ENCODE measurements at places on chromosomes 3 and 15. TPM values are rescaled to one million over a fixed set of nuclear protein-coding genes. Genes with fewer than 3 reads are reported as not detected.

AP3B2 gene
- total RNA-seq: 2.5 TPM

PTH1R gene
- 4.6 TPM for total RNA-seq

DUOXA1 gene
- total RNA-seq: 2.1 TPM

HOMER2 gene
- total RNA-seq: 16.8 TPM

EHD4 gene
- 13.0 TPM for total RNA-seq

ECE2 gene
- 2.3 TPM for total RNA-seq

GRCh38 chr15:96320703-96321638 is 9.5 kb upstream of the NR2F2 start:
- H3K4me1 ChIP-seq: no peaks in the 10 kb centered on the region
- H3K36me3 ChIP-seq: no peaks in the 10 kb centered on the region
- H3K4me3 ChIP-seq: peak overlapping the region; percentile 49
- no peaks in the 10 kb centered on the region for H3K27me3 ChIP-seq
- peak overlapping the region; percentile 95 for H3K27ac ChIP-seq

- no peaks in the 10 kb centered on the region for H3K27me3 ChIP-seq
- no peak for DNase-seq
- H3K4me1 ChIP-seq: peaks cover 49% of the 10 kb centered on the region
- H3K4me3 ChIP-seq: no peak overlapping the region
Measured at GRCh38 chr3:127717357-127718244, 44.8 kb downstream of the ABTB1 start.

DNA sequence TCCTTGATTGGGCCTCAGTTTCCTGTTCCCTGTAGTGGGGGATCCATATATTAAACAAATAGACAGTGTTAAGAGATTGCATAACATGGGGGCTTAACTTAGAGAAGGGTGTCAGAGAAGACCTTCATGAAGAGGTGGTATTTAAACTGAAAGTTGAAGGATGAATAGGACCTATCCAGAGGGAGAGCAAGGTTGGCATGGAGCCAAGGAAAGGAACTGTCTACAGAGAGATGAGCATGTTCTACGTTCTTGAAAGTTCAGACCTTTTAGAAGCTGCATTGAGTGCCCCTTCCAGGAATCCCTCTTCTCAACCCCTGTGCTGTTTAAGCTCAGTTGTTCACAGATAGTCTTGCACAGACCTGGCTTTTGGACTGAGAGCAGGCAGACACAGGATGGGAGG is 2.4 kb downstream of the HTD2 start:
- peak overlapping the region; percentile 89 for H3K27ac ChIP-seq
- peak; percentile 68 for DNase-seq
- H3K36me3 ChIP-seq: peaks cover 17% of the 10 kb centered on the region
- H3K4me1 ChIP-seq: peaks cover 31% of the 10 kb centered on the region
- no peak overlapping the region for H3K4me3 ChIP-seq
- no peaks in the 10 kb centered on the region for H3K27me3 ChIP-seq

DNA sequence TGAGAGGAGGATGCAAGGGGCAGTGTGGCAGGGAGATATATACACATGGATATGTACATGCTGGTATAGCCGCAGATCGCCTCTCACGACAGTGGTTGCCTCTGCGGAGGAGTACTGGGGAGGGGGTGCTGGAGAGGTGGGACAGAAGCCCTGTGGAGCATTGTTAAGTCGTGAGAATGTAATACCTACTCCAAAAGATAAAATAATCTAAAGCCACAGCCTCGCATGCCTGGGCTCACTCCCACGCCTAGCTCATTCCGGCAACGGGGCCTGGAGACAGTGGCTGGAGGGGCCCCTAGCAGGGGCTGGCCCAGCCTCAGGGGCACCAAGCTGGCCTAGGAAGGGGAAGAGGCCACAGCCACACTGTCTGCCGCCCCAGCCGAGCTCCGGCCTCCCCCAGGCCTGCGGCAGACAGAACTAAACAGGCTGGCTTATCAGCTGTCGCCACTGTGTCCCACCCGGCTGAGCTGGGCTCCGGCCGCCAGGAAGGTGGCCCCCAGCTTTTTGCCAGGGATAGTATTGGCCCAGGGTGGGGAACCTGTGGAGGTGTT is 65.1 kb upstream of the LCTL start:
- DNase-seq: no peak
- H3K4me1 ChIP-seq: no peaks in the 10 kb centered on the region
- no peak overlapping the region for H3K4me3 ChIP-seq
- no peaks in the 10 kb centered on the region for H3K36me3 ChIP-seq

GRCh38 chr15:97561529-97561928 is 399.0 kb upstream of the ARRDC4 start:
- no peaks in the 10 kb centered on the region for H3K27me3 ChIP-seq
- no peaks in the 10 kb centered on the region for H3K4me1 ChIP-seq
- no peaks in the 10 kb centered on the region for H3K36me3 ChIP-seq
- no peak overlapping the region for H3K27ac ChIP-seq
- no peak for DNase-seq
- H3K4me3 ChIP-seq: no peak overlapping the region

DNA sequence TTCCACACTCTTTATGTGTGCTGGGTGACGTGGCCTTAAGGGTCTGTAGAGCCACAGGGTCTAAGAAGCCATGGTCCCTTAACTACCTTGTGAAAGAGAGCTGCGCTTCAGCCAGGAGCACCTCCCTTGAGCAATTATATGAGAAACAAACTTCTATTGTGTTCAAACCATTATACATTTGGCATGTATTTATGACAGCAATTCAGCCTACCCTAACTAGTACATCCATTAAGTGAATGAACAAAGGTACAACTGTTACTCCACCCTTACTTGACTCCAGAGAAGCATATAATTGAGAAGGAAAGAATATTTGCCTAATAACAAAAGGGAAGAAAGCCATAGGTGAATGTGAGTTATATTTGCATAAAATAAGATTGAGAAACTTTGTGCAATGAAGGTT is 69.8 kb upstream of the BOC start:
- no peaks in the 10 kb centered on the region for H3K36me3 ChIP-seq
- H3K27ac ChIP-seq: no peak overlapping the region
- DNase-seq: no peak
- H3K4me3 ChIP-seq: no peak overlapping the region

- H3K27ac ChIP-seq: no peak overlapping the region
- H3K27me3 ChIP-seq: no peaks in the 10 kb centered on the region
- peaks cover 45% of the 10 kb centered on the region for H3K4me1 ChIP-seq
- H3K36me3 ChIP-seq: peaks cover 18% of the 10 kb centered on the region
Measured at GRCh38 chr3:124850212-124850611, 37.0 kb downstream of the ITGB5 start.

DNA sequence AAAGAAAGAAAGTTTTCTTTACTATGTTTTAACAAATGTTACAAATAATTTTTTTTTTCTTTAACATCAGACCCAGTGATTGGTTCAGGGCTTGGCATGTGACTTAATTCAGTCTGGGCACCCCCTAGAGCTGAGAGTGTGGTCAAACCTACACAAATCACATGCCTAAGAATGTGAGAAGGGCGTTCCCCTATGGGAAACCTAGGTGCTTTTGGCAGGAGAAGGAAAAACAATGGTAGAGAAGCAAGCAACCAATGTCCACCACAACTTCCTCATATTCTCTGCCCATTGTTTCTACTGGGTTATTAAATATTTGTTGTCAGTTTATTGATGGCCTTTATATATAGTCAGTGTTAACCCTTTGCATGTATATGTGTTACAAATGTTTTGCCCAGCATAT is 21.4 kb upstream of the PIAS1 start:
- no peaks in the 10 kb centered on the region for H3K4me1 ChIP-seq
- DNase-seq: no peak
- H3K27ac ChIP-seq: no peak overlapping the region
- no peak overlapping the region for H3K4me3 ChIP-seq
- H3K27me3 ChIP-seq: no peaks in the 10 kb centered on the region

DNA sequence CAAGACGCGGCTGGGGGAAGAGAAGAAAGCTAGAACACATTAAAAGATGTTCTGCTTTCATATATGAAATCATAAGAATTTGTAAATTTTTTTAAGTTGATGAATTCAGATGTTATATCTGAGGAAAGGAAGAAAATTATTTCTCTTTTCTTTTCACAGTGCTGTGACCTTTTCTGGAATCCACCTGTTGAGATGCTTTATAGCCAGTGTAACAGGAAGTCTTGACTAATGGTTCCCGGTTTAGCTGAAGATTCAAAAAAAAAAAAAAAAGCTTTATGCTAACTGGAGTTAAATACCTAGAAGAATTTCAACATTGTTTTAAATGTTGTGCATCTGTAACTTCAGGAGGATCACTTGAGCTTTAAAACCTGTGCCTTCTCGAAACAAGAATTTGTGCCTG is 9.9 kb downstream of the GTPBP8 start:
- H3K4me3 ChIP-seq: no peak overlapping the region
- no peaks in the 10 kb centered on the region for H3K27me3 ChIP-seq
- no peak for DNase-seq
- no peak overlapping the region for H3K27ac ChIP-seq
- H3K36me3 ChIP-seq: peaks cover 16% of the 10 kb centered on the region

DNA sequence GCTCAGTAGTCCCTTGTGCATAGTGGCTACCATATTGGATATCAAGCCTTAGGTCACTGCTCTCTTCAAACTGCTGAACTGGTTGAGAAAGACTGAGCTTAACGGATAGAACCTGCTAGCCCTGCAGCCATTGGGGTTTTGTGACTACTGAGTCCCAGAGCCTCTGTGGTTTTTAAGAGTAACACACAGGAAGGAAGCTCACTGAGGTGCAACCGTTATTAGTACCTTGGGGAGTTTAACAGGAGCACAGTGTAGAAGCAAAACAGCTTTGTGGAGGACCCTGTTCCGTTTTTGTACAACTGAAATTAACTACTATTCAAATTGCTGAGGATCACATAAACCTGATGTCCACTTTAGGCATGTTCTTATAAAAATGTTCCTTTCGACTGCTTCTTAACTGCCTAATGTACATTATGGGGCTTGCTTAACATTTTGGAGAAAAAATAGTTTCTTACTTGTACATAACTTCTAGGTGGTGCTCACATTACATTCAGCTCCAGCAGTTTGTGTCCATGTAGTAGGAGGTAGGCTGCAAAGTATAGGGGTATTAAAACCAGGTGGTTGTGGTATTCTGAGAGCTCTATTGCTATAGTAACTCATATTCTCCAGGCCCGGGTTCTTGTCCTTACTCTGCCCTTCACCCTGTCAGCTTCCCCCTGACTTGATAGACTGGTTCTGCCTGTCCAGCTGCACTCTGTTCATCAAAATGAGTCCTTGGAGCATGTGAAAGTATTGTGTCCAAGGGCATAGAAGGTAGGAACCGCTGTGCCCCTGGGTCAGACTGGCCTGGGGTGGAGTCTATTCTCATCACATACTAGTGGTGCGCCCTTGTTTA is 17.3 kb downstream of the PXK start:
- H3K36me3 ChIP-seq: no peaks in the 10 kb centered on the region
- H3K27ac ChIP-seq: no peak overlapping the region
- no peaks in the 10 kb centered on the region for H3K27me3 ChIP-seq

DNA sequence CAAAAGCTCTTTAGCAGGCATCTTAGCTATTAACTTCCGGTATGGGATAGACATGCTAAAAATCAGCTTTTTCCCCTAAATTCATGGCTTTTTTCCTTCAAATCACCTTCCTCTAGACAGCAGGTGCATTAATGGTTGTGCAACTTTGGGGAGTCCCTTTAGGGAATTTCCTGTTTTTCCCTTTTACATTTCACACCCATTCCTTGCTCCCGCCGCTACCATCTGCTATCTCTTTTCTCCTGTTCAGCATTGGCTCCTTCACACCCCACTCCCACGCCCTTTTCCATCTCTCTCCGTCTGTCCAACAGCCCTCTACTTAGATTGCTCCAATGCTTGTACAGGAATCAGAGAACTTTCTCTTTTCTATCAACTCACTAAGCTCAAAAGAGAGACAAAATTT is 43.4 kb downstream of the FEZF2 start:
- H3K36me3 ChIP-seq: no peaks in the 10 kb centered on the region
- no peaks in the 10 kb centered on the region for H3K4me1 ChIP-seq

DNA sequence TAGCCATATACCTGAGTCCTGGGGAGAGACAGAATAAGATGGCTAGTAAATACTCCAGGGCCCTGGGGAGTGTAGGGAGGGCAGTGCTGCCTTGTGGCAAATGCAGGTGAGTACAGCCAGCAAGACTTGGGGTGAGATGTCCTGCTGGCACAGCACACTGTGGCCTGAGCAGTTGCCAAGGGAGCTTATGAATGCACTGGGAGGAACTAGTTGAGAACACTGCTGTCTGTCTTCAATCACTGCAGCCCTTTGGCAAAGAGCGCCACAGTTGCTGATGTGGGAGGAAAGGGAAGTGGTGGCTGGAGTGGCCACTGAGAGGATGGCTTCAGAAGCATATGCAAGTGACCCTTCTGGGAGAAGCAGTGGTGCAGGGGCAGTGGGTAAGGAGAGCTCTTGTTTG is 264.6 kb downstream of the RORA start:
- no peaks in the 10 kb centered on the region for H3K27me3 ChIP-seq
- no peak overlapping the region for H3K4me3 ChIP-seq
- no peaks in the 10 kb centered on the region for H3K36me3 ChIP-seq
- no peaks in the 10 kb centered on the region for H3K4me1 ChIP-seq
- peak; percentile 70 for DNase-seq

DNA sequence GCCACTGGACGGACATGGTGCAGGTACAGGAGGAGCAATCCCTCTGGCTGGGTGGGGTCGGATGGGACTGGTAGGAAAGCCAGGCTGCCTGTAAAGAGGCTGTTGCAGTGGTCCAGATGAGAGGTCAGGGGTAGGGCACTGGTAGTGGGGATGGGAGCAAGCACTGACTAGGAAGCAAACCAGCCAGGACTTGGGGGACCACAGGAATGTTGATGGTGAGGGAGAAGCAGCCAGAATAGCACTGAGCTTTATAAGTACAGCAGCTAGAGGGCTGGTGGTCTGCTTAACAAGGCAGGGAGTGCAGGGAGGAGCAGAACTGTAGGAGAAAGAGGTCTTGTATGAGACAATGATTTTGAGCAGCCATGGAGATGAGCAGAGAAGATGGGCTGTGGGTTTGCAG is 38.7 kb upstream of the PTPN23 start:
- no peak overlapping the region for H3K27ac ChIP-seq
- peak; percentile 43 for DNase-seq
- peaks cover 8% of the 10 kb centered on the region for H3K36me3 ChIP-seq
- no peaks in the 10 kb centered on the region for H3K4me1 ChIP-seq

- H3K4me3 ChIP-seq: no peak overlapping the region
- no peak overlapping the region for H3K27ac ChIP-seq
- no peaks in the 10 kb centered on the region for H3K27me3 ChIP-seq
- no peaks in the 10 kb centered on the region for H3K4me1 ChIP-seq
Measured at GRCh38 chr15:73296609-73297353, 72.0 kb downstream of the HCN4 start.

DNA sequence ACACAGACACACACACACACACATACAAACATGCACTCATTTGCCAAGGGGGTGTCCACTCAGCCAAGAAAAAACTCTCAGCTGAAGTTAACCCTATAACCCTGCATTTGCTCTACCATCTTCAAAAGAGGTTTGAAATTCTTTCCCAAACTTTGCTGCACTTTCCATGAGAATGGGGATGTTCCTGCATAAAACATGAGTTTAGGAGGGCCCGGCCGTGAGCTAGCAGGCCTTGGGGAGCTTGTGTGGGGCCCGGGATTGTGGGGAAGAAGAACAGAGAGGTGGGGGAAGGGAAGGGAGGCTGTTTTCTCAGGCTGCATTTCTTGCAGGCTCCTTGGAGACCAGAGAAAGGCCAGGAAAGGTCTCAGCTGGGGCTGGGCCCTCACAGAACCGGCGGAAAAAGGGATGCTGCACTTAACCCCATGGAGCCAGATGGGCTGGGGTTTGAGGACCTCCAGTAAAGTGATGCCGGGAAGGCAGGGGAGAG is 40.8 kb downstream of the SEMA5B start:
- no peak for DNase-seq
- H3K27me3 ChIP-seq: no peaks in the 10 kb centered on the region
- no peaks in the 10 kb centered on the region for H3K36me3 ChIP-seq
- H3K4me1 ChIP-seq: peaks cover 6% of the 10 kb centered on the region

All from sigmoid colon (tissue), 7 donors.